ENCODE measurements at places on chromosomes 3 and 15. TPM values are rescaled to one million over a fixed set of nuclear protein-coding genes. Genes with fewer than 3 reads are reported as not detected.

GRCh38 chr15:32117122-32117521 lies 86.8 kb downstream of the CHRNA7 start:
- DNase-seq = no peak

Gene RAB8B
- 214 TPM for total RNA-seq

DNA sequence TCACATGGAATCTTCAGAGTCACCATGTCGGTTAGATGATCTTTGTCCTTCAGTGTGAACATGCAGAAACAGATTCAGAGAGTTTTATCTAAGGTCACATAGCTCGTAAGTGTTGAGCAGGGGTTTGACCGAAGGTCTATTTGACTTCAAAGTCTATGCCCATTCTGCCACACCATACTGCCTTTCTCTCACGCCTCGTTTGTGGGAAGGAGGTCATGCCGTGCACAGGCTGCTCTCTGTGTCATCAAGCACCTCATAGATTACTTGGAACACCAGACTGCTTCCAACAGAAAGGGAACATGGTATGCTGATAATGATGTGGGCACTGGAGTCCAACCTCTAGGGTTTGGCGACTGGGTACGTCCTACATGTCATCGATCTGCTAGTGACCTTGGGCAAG lies 128.8 kb downstream of the SV2B start:
- no peak for DNase-seq

Gene ADAMTSL3
- total RNA-seq = 0.07 TPM

DNA sequence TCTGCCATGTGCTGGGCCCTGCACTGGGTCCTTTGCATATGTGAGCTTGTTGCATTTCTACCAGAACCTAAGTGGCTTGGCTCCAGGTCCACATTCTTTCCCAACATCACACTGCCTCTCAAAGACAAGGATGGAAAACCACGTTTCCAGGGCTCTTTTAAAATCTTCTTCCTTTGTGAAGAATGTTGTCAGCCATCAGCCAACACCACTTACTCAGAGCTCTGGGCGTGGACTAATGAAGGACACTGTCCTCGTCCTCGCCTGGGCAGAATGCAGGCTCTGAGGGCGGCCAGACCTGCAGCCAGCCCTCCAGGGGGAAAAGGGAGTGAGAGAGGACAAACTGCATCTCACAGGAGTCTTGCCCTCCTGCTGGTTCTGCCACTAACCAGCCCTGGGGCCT lies 49.7 kb downstream of the MAGEF1 start:
- DNase-seq = no peak

- DNase-seq = no peak
These were observed 35.8 kb downstream of the SLCO3A1 start for GRCh38 chr15:91889111-91889815.

- DNase-seq = no peak
These were observed 59.8 kb upstream of the PSMD6 start for GRCh38 chr3:64082961-64083541.

Gene ASB14
- total RNA-seq = not detected

DNA sequence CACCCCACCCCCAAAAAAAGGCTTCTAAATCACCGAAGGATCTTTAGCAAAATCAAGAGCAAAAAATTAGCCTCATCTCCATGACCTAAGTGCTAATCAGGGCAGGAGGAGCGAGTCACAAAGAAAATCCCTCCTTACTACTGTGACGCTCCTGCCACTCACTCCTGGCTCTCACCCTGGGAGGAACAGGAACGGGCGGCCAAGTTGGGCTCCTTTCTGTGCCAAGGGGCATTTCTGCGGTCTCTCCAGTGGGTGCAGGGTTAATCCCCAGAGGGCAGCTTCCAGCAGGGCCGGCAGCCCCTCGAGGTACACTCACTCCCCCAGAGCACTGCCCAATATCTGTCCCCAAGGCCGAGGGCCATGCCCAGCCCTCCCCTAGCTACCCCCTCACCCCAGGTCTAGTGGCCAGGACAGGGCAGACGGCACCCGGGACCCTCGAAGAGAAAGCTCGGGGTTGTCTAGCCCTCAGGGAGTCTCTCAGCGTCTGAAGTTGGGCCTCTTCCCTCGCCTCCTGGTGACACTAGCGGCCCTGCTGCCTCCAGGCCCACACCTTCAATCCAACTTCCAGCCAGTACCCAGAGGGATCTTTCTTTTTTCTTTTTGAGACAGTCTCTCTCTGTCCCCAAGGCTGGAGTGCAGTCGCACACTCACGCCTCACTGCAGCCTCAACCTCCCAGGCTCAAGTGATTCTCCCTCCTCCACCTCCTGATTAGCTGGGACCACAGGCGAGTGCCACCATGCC lies 706 bp downstream of the CAV3 start:
- DNase-seq = no peak

GRCh38 chr3:116951610-116952009 lies 242.0 kb downstream of the TUSC7 start:
- DNase-seq = no peak

DNA sequence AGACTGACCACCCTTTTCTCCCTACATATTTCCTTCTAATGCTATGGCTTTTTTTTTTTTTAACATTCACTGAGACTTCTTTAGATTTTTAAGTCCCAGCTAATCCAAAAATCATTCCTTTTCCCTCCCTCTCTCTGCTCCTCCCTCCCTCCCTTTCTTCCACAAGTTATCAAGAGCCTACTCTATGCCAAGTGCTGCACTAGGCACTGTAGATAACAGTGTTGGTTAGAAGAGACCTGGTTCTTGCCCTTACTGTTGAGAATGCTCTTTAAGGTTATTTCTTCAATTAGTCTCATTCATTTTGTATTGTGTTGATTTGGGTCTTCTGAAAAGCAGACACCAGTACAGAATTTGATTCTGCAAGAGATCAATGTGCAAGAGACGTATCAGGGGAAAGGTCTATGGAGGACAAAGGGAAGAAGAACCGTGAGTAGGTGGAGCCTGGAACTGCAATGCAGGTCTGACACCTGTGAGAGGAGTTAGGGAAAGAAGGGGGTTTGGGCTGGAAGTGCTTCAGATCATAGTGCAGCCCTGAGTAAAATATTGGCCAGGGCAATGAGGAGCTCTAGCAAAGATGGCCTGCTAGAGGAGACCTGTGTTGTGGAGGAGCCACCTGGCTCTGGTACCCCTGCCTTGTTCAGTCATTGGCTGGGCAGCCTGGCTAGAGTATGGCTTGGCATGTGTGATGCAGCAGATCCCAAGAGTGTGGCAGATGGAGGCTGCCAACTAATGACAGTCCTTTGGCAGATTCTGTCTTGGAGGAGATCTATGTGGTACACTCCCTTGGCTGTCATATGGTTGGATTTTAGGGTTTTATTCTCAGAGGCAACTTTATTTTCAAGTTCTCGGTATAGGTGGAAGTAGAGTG lies 9.7 kb upstream of the PCOLCE2 start:
- DNase-seq = no peak

- no peak for DNase-seq
These were observed 63.8 kb downstream of the GJD2 start for GRCh38 chr15:34691034-34691433.

Data from activated T-helper 2 cell treated with anti-CD3 and anti-CD28 coated beads, Interferon-gamma antibody, Interleukin-2, Interleukin-4, amounts not matched to agents 10 μg/mL and 5 μg/mL and 100 μg/mL, durations not matched to agents 14 hours and 24 hours and 36 hours (primary cell).